Activated CD4-positive, alpha-beta T cell treated with anti-CD3 and anti-CD28 coated beads, Interleukin-2, amount 50 U/mL, for 1 hour (primary cell): ENCODE measurements at places on chromosomes 4 and X.

GRCh38 chrX:44705817-44706551 lies 137.8 kb upstream of the DUSP21 start:
- no peak for DNase-seq

DNA sequence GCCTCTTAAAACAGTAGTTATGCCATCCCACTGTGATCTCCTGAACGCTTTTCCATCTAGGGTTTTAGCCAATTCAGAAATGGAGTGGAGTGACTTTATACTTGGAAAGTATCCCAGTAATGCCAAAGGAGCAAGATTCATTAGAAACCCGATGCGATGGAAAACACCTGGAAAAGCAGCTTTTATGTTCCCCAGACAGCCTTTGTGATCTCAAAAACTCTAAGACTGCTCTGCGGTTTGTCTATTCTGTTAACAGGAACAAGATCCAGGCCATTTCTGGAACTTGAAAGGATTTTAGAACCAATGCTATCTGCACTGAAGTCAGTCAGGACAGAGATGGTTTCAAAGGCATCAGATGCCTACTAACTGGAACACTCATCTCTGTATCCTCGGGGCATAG lies 145.1 kb downstream of the APBB2 start:
- no peak for DNase-seq

- DNase-seq, result no peak
Measured at GRCh38 chr4:4721636-4722035, 137.8 kb upstream of the MSX1 start.

GRCh38 chr4:35802644-35803043 lies 441.7 kb downstream of the ARAP2 start:
- no peak for DNase-seq

GRCh38 chrX:10615931-10616774 lies 4.2 kb downstream of the MID1 start:
- DNase-seq, result no peak

GRCh38 chr4:133474501-133474900 lies 325.4 kb downstream of the PCDH10 start:
- DNase-seq, result no peak

DNA sequence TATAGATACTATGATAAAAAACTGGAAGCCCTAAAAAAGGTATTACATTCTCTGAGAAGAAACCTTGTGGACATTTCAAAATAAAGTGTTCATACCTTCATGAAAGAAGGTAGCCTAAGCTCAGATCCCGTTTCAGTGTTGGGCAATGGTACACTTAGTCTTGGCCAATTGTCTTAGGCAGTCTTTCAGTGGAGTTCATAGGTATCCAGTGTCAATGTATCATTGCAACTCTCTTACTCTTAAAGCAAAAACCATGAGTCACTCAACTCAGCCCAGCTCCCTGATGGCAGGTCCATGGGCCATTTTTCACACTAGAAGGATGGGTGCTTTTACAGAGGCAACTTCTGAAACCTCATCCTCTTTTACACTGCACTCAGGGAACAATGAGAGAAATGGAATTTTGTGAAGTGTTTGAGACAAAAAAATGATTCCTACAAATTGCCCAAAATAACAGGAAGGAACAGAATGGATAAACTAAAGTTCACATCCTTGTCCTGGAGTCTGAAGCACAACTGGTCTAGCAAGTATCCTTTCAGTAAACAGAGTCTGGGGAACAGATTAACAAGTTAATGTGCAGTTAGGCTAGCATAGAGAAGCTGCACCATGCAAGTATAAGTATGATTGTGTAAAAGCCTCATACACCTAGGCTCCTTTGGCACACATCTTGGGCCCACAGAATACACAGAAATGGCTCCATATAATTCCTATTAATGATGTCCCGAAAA lies 7.0 kb upstream of the ZNF827 start:
- no peak for DNase-seq
